ENCODE measurements at places on chromosomes 1 and 21.

- no peak for DNase-seq
These were observed 73.2 kb downstream of the OBSCN start for GRCh38 chr1:228280961-228281591.

DNA sequence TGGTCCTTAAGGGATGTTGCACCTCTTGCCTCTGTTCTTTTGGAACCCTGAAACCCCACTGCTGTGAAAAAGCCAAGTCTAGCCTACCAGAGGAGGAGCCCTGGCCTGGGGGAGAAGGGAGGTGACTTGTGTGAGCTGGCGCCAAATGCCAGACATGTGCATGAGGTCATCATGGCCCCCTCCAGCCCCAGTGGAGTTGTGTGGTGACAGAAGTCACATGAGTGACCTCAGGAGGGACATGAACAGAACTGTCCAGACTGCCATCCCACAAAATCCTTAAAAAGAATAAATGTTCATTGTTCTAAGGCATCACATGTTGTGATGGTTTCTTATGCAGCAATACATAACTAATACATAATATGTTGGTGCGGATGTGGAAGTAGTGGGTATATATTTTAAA lies 10.8 kb downstream of the HHAT start:
- DNase-seq: no peak

GRCh38 chr1:14313731-14314431 lies 284.6 kb upstream of the KAZN start:
- no peak for DNase-seq

GRCh38 chr1:200510228-200510623 lies 100.4 kb upstream of the ZNF281 start:
- DNase-seq: peak; percentile 87

- DNase-seq: no peak
These were observed 12.3 kb downstream of the KAZN start for GRCh38 chr1:14610761-14611160.

GRCh38 chr1:238419209-238419608 lies 528.5 kb upstream of the ZP4 start:
- DNase-seq: no peak

DNA sequence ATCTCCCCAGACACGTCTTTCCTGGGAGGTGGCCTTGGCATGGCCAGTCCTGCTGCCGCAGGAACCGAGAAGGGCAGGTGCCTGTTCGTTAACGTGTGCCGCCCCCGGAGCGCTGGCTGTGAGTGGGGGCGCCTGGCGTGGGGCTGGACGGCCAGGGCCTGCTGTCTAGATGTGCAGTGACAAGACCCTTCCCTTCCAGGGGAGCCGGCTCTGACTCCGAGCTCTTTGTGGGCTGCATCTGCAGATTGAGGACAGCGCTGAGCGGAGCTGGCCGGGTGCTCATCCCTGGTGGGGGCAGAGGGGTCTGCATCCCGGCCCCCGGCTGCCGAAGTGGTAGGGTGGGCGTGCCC lies 13.0 kb downstream of the COL18A1 start:
- DNase-seq: no peak

- DNase-seq: no peak
These were observed 33.0 kb downstream of the CACHD1 start for GRCh38 chr1:64502931-64503330.

- DNase-seq: no peak
These were observed 69.6 kb upstream of the TIAM1 start for GRCh38 chr21:31413698-31414097.

- DNase-seq: no peak
These were observed 35.8 kb upstream of the RIPK4 start for GRCh38 chr21:41802684-41803083.

DNA sequence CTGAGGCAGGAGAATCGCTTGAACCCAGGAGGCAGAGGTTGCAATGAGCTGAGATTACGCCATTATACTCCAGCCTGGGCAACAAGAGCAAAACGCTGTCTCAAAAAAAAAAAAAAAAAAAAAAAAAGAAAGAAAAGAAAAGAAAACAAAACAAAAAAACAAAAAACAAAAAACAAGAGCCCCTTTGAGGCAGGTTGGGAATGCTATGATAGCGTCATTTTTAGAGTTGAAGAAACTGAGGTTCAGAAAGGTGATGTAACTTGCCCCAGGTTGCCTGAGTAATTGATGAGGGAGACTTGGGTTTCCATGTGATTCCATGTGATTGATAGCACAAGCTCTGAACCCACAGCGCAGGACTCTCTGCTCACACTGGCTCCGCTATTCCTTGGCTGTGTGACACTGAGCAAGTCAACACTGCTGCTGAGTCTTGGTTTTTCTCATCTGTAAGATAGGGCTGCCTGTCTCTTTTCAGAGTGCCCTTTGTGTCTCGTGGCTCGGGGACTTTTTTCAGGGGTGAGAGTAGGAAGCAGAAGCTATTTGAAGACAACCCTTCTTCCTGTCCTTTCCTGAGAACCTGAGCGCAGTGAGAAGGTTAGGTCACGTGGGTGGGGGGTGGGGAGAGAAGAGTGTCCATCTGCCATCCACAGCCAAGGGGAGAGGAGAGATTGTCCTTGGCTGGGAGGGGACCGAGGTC lies 2.5 kb downstream of the CNR2 start:
- DNase-seq: no peak

GRCh38 chr21:36966821-36967768 lies 626 bp upstream of the HLCS start:
- no peak for DNase-seq

DNA sequence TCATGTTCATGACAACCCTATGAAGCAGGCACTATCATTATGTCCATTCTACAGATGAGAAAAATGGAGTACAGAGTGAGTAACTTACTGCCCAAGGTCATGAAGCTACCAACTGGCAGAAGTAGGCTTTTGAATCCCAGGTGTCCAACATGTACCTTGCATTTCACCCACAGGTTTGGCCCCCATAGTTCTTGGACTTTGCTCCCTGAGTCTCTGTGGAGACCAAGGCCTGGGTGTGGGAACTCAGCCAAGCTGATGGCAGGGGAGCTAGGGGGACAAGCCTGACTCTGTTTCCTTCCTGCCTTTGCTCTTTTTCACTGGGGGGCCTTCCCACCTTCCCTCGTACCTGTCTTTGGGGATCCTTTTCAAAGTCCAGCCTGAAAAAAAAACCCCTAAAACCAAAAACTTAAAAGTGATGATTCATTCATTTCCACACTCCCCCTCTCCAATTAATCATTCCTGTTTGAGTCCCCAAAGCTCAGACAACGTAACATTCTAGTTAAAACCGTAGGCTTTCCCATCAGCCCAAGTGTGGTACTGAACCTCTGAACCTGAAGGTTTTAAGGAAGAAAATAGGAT lies 8.5 kb upstream of the TTC22 start:
- no peak for DNase-seq

- no peak for DNase-seq
These were observed 96.4 kb downstream of the MIS18A start for GRCh38 chr21:32182449-32182848.

DNA sequence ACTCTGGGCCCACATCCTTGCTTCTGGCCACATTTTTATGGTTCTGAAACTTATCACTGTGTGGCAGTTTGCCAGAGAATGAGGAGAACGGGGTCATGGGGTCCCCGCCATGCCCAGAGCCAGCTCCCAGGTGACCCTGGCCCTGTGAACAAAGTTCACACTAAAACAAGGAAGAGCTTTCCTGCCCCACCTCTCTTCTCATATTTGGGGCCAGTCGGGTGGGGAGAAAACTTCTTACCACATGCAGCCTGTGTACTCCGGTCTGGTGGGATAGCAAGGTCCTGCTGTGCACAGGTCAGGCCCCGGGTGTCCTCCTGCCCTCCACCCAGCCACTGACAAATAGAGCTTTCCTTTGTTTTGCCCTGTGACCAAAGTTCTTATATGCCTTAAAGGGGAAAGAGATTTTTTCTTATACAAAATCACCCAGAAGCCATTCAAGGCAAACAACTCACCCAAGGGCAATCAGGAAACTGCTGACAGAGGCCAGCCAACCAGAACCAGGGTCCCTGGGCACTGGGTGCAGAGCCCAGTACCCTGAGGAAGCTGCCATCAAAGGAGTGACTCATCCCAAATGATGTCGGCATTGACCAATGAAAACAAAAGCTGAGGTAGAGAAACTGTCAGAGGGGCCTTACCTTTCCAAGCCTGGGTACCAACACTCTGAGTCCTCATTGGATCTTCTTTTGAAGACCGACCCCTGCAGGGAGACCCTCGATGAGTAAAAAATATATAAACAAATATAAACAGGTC lies 53.6 kb downstream of the OLIG1 start:
- DNase-seq: no peak

DNA sequence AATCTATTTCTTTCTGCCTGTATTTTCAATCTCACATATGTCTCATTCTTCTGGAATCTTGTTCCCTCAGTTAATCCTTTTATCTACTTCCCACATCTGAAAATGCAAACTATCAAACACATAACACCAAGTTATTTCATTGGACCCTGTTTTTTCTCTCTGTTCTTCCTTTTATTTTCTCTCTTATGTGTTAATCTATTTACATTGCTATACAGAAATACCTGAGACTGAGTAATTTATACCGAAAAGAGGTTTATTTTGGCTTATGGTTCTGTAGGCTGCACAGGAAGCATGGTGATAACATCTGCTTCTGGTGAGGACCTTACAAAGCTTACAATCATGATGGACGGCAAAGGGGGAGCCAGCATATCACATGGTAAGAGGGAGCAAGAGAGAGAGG lies 247.6 kb downstream of the TGFB2 start:
- DNase-seq: no peak

- no peak for DNase-seq
These were observed 29.2 kb downstream of the CEP104 start for GRCh38 chr1:3827813-3828307.

DNA sequence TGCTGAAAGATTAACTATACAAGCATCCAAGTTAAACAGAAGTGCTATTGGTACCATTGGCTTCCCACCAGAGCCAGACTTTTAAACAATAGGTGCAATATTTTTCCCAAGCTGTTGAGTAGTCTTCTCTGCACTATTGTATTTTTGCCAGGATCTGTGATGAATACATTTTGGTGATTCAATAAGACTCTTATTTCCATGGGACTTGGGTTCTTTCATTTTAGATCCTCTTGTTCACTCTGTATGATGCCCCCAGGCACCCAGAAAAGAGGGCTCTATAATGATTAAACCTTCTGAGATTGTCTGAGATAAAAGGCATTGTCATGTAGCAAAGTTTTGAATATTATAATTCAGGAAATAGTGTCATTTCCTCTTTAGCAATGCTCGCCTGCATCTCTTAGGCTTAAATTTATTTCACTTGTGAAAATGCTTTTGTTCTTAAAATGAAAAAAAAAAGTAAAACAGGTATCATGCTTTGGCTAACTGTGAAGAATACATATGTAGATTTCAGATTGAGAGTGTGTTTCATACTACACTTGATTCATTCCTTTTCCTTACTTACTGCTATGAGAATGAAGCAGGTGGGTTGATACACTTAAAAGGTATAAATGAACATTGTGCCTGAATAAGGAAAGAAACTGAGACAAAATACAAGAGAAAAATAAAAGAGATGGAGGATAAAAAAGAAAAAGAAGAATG lies 275.0 kb downstream of the HMCN1 start:
- no peak for DNase-seq

- no peak for DNase-seq
These were observed 102.8 kb downstream of the RHOU start for GRCh38 chr1:228837817-228838716.

- no peak for DNase-seq
These were observed 10.2 kb downstream of the KCNC4 start for GRCh38 chr1:110220324-110220723.

DNA sequence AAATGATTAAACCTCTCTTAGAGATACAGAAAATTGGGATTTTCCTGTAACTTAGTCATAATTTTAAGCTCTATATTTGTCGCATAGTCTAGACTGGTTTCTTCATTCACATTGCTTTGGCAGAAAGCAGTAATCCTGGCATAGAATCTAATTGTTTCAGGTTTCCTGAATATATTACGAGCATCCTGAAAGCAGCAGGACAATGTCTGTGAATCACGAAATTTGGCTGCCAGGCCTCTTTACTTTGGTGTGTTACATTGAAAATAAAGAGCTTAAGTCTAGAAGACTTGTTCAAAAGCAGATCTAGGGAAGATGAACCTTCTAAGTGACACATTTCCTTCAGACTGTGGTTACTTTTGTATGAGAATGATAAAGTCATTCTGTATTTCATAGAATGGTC lies 72.2 kb downstream of the TDRD5 start:
- DNase-seq: no peak

DNA sequence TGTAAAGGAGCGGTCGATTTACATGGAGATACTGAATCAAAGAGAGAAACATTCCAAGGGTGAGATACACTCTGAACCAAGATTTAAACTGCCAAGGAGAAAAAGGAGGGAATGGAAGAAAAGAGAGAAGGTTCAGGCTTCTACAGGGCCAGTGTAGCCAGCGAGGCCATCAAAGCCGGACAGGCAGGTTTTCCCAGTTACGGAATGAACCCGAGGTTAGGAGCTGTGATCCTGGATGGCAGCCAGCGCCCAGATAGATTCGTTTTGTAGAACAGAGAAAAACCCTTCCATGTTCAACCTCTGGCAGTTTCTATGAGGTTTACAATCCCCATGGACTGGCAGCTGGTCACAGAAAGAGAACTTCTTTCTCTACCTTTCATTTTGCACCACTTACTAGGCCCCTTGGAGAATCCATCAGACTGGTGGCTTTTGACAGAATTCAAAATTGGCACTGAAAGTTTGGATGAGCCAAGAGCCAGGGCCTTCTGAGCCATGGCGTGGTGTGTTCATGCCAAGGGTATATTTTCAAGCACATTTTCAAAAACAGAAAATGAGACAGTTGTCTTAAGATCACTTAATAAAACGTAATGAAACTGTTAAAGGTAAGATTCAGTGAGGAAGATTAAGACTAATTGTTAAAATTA lies 171.5 kb downstream of the RUNX1 start:
- no peak for DNase-seq

All from NCI-H1436 (cell line).